ENCODE measurements at places on chromosomes 2 and 18.

- peak; percentile 69 for DNase-seq
Observed at GRCh38 chr2:215425021-215425782, 10.7 kb downstream of the FN1 start.

DNA sequence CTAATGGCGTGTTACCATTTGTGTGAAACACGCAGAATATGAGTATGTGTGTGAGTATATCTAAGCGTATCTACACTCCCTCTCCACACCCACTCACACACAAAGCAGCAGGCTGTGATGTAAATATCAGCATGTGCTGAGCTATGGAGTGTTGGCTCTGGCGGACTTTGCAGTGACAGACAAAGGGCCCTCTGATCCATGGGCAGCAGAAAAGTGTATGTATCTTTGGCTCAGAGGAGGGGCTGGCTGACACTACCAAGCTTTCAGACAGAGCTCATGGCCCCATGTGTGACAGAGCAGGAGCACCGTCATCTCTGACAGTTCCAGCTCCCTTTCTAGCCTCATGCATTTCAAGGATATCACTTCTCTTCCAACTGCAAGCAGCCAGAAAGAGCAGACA is 57.2 kb upstream of the ASB18 start:
- DNase-seq = no peak

GRCh38 chr18:56000041-56000440 is 412.0 kb upstream of the TCF4 start:
- no peak for DNase-seq

GRCh38 chr2:148244593-148245292 is 223.9 kb downstream of the MBD5 start:
- peak; percentile 83 for DNase-seq

GRCh38 chr2:198544461-198544860 is 740.1 kb downstream of the PLCL1 start:
- DNase-seq = no peak

GRCh38 chr2:109128616-109129355 is at the start of gene SH3RF3:
Gene SH3RF3 (plus strand): TSS chr2:109129205.
- peak; percentile 64 for DNase-seq

DNA sequence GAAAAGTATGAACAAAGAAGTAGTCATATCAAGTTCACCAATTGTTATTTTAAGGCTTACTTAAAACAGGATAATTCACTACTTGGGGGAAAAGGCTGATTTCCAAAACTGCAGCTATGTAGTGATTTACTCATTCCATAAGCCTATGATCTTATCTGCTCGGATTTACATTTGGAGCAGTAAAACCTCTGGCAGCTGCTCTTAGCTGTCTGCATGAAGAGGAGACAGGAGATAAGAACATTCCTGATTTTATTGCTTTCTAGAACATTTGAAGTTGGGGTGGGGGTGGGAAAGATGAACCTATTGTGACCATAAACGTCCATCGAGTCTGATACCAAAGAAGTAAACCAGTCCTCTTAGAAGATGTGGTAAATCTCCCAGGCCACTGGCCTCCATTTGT is 120.9 kb downstream of the MMADHC start:
- peak; percentile 8 for DNase-seq

GRCh38 chr2:201642579-201643215 is 606 bp downstream of the TMEM237 start:
- peak; percentile 76 for DNase-seq

DNA sequence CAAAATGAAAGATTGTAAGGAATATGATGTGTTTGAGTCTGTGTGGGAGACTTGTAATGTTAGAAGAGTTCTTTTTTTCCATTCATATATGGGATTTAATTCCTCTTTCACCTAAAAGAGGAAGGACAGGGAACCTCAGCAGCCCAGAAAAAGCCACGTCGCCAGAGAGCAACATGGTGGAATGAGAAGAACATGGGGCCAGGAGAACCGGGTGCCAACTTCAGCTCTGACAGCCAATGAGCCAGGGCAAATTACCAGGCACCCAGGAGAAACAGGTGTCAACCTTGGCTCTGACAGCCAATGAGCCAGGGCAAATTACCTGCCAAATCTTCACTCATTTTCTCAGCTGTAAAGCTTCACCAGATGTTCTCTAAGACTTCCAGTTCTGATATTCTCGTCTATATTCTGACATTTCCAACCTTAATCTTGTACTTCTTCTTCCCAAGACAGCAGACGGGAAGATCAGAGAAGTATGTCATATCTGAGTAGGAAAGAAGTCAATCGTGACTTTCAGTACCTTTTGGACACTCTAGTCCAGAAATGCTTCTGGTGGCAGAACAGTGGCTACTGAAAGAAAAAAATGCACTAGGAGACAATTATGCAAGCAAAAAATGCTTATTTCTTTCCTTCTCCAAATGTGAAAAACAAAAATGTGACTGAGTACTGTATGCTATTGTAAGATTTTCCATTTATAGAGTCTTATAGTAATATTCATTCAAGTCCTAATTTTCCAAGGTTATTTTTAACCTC is 79.2 kb upstream of the COL5A2 start:
- no peak for DNase-seq

GRCh38 chr2:198411936-198412335 is 607.5 kb downstream of the PLCL1 start:
- DNase-seq = no peak

DNA sequence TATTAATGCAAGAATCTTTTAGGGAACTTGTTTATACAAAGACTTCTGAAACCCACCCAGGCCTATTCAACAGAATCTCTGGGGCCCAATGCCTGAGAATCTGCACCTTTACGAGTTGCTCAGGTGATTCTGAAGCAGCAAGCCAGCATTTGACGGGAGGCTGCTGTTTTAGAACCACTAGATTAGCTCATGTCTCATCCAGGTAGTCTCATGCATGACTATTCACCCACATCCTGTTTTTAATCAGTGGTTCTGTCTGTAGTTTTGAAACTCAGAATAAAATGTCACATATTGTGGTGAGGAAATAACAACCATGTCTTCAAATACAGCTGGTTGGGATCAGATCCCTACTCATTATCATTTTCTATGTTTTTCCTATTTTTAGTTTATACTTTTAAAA is 39.5 kb downstream of the CYTIP start:
- peak; percentile 44 for DNase-seq

DNA sequence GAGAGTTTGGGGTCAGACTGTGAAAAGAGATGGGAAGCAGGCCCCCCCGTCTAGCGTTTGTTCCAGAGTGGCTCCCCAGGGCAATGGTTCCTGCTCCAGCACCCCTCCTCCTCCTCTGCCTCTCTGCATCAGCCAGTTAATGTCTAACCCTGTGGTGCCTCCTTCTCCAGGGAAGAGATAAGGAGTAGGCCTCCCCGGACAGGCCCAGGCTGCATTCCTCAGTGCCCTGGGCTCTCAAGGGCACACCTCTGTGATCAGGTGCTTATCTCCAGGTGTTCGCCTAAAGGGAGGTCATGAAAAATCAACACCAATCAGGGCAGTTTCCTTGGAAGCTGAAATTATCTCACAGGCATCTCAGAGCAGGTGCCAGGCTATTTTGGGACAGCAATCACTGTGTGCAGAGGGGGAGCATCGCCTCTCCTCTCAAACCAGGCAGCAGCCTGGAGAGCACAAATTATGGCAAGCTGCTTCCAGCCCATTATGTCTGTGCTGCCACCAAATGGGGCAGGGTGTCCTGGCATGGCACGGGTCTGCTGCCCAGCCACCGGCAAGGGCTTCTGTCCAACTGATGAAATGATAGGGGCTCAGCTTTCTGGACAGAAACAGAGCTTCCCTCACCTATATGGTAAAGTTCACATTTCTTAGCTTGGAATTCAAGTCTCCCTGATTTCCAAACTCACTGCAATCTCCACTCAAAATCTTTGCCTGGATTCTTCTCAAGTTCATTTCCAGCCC is 255.8 kb upstream of the SLC14A2 start:
- DNase-seq = no peak

DNA sequence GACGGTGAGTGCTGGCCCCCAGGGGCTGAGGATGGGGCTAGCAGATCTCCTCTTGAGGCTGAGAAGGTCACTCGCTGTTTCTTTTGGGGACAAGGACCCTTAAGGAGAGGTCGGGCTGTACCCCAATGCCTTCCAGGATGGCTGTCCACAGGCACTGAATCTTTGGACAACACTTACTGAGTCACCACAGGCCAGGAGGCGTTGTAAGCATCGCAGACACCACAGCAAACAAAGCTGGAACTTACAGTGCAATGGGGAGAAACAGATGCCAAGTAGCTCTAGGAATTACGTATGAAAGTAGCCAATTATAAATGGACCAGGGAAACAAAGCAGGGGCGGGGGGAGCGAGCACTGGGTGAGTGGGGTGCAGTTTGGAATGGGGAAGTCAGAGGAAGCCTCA is 219.8 kb downstream of the GLI2 start:
- DNase-seq = peak; percentile 31

- no peak for DNase-seq
Observed at GRCh38 chr2:175161-175786, 88.6 kb downstream of the SH3YL1 start.

DNA sequence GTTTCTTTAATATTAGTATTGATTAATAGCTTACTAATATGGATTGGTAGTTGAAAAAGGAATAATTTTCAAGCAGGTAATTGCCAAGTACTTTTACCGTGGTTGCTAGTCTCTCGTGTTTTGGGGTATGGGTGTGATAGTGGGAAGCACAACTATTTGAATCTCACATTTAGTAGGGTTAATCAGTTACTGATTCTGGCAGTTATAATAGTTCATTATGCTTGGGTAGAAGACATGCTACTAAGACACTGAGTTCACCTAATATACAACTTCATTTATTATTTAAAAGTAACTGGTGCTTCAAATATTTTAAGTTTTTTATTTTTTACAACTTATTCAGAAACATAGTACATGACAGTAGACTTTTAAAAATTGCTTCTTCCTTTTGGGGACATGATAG is 33.5 kb downstream of the SOCS6 start:
- DNase-seq = no peak

DNA sequence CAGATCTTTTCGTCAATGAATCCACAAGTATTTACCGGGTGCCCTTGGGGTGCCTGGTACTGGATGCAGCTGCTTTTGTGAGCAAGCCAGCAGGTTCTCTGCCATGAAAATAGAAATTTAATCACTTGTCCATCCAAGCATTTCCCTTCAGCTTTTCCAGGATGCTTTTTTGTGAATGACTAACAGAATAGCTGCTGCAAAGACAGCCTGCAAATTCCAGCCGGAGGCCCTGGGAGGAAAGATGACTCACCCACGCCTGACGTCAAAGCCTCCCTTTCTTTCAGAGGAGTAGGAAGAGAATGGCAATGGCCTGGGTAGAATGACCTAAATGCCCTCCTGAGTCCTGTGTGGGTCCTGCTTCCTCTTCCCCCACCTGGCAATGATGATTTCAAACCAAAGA is 111.9 kb downstream of the AP1S3 start:
- peak; percentile 97 for DNase-seq

GRCh38 chr2:218285604-218286003 is 6.7 kb downstream of the TMBIM1 start:
- DNase-seq = peak; percentile 89

- peak; percentile 8 for DNase-seq
Observed at GRCh38 chr2:126359494-126359893, 296.5 kb upstream of the GYPC start.

- no peak for DNase-seq
Observed at GRCh38 chr18:360676-361075, 92.8 kb upstream of the THOC1 start.

- DNase-seq = no peak
Observed at GRCh38 chr2:52686935-52687334, 1080.7 kb upstream of the CHAC2 start.

- no peak for DNase-seq
Observed at GRCh38 chr18:6414723-6415417, at the start of gene L3MBTL4. Gene L3MBTL4 (minus strand): TSS chr18:6414911. CDS start chr18:6311625, 103,286 bp downstream.

- DNase-seq = peak; percentile 93
Observed at GRCh38 chr2:126657148-126657635, 1.2 kb downstream of the GYPC start.

All from cardiac fibroblast (primary cell).